ENCODE measurements at places on chromosomes 5 and 9. TPM values are rescaled to one million over a fixed set of nuclear protein-coding genes. Genes with fewer than 3 reads are reported as not detected.

LRRC19 gene
- total RNA-seq = not detected

GRCh38 chr5:97000391-97000790, 64.5 kb downstream of the LNPEP start:
- ATAC-seq = no peak

DNA sequence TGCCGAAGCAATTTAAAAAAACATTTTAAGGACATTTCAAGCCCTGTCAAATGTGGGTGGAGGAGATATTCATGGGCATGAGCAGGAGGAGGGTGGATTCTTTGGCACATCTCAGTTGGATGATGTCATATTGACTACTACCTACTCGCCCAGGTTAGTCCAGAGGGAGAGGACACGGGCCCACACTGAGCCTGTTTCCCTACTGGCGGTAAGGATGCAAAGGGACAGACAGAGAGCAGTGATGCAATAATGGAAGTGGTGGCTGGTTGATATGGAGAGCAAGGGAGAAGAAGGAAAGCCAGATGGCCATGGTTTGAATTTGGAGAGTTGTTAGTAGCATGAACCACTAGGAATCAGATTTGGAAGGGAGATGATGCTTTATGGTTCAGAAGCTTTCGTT, 34.1 kb upstream of the PDE8B start:
- ATAC-seq = no peak

DNA sequence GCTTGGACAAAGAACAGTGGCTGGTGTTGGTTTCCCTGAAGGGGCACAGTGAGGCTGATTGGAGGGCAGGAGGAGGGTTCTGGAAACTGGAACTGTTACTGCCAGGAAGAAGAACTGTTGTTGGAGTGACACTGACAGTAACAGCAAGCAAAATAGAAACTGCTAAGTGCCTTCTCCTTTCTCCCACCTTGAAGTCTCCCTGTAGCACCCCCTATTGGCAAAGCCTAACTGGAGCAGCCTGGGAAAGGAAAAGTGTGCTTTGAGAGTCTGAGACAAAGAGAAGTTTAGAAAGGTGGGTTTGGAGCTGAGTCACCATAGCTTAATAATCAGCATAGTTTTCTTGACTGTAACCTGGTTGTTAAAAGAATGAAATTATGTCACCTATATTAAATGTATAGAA, 2.5 kb upstream of the TMEM174 start:
- no peak for ATAC-seq

- ATAC-seq = no peak
These were observed 63.0 kb downstream of the PCDH1 start for GRCh38 chr5:141815051-141815795.

GRCh38 chr5:83844449-83845068, 123.9 kb upstream of the HAPLN1 start:
- peak; percentile 28 for ATAC-seq

- no peak for ATAC-seq
These were observed 11.1 kb downstream of the URM1 start for GRCh38 chr9:128382261-128382660.

- no peak for ATAC-seq
These were observed 67.2 kb downstream of the MVB12B start for GRCh38 chr9:126393876-126394275.

DNA sequence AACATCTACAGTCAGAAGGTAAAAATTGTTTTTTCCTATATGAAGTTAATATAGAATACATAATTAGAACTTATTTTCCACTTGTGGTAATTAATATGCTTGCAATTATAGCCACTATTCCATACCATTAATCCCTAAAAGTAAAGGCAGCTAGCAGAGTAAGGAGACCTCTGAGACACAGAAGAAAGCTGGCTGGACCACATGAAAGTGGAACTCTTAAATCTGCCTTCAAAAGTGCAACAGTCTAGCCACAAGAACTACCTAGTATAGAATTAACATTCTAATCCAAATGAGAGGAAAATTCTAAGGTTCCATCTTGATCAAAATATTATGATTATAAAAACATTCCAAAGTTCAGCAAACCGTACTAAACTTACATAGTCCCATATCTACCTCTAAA, 37.6 kb downstream of the ARL15 start:
- ATAC-seq = no peak

GRCh38 chr5:15002173-15002572, 130.6 kb upstream of the ANKH start:
- ATAC-seq = no peak

All from gastroesophageal sphincter (tissue), 4 donors.